ENCODE measurements at places on chromosomes 13 and 19.
A peak's percentile ranks its signal among the peaks of the same experiment; 100 is the strongest.

GRCh38 chr13:111202745-111203144 is 87.6 kb downstream of the ARHGEF7 start:
- peak; percentile 55 for DNase-seq

- no peak for DNase-seq
Measured at GRCh38 chr13:103104340-103104739, 38.1 kb upstream of the SLC10A2 start.

DNA sequence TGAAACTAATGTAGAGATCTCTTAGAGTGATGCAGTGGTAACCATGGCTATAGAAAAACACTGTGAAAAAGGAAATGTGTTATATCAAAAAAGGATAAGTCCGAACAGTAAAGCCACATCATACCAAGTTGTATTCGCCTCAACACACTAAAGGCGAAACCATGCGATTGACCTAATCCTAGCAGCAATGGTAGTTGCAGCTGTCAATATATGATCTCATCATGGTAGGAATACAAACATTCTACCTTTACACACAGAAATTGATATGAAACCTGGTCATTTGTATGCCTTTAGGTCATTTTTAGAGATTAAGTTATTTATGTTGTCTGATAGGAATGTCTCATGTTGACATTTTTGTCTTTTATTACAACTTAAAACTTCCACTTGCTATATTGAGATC is 271.9 kb downstream of the SLITRK6 start:
- no peak for DNase-seq

DNA sequence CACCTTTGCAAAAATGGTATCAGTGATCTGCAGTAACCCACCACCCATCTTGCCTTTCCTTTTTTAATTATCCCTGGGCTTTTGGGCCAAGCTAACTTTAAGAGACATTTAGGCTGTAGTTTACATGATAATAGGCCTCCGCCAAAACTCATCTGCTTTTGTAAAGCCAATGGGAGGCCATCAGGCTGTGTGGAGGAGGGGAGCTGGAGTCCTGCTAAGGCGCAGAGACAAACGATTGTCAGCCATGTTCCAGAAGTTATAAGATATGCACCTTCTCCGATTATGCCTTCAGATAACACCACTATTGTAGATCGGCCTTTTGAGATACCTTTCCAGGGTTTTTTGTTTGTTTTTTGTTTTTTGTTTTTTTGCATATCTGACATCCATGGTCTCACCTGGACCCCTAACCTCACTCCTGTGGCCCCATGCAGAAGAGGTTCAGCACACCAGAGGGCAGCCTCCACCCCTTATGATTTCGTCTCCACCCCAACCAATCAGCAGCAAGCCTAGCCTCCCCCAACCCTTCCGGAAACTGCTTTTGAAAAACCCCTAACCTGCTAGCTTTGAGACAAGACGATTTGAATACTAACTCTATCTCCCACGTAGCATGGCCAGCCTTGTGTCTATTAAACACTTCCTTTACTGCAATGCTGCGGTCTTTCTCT is 113.9 kb upstream of the UBL3 start:
- DNase-seq, result no peak

- DNase-seq, result peak; percentile 41
Measured at GRCh38 chr19:38145623-38146022, 78.4 kb downstream of the DPF1 start.

DNA sequence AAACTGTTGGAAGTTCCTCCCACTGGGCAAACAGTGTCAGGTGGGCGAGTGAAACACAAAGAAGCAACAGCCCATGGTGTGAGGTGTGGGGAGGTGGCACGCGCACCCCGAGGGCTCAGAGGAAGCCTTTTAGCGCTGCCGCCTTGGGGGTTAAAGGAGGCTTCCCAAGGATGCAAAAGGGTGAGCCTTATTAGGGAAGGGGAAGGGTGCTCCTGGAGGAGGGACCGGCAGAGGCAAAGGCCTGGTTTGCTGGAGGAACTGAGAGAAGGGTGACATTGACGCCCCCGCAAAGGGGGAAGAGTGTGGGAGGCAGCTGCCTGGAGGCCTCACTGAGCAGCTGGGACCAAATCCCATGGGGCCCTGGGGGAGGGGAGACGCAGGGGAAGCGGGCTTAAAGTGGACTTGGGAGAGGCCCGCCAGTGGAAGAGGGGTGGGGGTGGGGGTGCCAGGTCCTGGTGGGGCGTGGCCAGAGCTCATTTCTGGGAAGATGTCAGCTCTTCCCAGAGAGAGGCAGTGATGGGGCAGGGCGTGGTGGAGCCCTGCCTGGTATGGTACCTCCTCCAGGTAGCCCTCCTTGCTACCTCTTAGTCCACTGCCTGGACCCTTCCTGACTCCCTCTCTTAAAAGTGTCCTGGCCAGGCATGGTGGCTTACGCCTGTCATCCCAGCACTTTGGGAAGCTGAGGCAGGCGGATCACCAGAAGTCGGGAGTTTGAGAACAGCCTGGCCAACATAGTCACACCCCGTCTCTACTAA is 12.0 kb upstream of the FCHO1 start:
- DNase-seq, result no peak

DNA sequence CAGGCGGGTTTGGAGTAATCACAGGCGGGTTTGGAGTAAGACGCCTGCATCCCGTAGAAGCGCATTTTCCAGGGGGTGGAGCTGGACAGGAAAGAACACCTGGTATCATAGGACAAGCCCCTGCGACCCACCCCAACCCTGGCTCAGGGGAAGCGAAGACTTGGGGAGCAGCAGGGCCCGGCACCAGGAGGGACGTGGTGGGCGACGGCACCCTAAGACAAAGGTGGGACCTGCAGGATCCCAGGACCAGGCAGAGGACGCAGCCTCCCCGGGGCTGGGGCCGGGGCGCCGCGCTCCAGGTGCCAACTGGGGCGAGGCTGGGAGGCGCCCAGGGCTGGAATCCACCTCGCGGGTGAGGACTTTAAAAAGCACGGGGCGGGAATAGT is 520 bp downstream of the ZNF600 start:
- peak; percentile 19 for DNase-seq

DNA sequence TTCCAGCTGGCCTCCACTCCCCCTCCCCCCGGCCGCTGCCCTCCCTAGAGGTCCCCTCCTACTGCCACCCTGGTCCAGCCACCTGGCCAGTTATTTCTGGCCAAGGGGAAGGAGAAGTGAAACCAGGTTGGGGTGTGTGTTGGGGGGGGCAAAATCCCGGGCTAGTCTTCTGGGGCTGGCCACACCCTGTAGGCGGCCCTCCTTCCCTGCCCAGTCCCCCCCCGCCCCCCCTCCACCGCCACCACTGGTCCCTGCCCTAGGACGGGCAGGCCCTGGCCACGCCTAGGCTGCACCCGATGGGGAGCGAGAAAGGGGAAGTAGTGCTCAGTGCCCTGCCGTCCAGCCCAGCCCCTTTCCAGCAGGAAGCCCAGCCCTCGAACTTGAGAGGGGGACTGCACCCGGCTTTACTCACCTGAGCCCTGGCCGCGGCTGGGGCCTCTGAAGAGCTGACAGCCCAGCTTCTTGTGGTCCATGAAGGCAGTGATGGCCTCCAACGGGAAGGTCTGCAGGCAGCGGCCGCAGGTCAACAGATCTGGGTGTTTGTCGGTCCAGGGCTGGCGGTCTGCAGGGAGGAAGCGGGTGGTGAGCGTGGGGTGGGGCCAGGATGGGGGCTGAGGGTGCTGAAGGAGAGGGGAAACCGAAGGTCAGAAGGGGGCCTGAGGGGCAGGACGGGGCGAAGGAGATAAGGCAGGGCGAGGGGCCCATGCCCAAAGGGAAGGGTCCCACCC is 813 bp downstream of the ZNF296 start:
- peak; percentile 53 for DNase-seq

- no peak for DNase-seq
Measured at GRCh38 chr13:105806628-105806920, 728.9 kb downstream of the EFNB2 start.

GRCh38 chr19:45554481-45554880 is 30.1 kb downstream of the OPA3 start:
- no peak for DNase-seq

DNA sequence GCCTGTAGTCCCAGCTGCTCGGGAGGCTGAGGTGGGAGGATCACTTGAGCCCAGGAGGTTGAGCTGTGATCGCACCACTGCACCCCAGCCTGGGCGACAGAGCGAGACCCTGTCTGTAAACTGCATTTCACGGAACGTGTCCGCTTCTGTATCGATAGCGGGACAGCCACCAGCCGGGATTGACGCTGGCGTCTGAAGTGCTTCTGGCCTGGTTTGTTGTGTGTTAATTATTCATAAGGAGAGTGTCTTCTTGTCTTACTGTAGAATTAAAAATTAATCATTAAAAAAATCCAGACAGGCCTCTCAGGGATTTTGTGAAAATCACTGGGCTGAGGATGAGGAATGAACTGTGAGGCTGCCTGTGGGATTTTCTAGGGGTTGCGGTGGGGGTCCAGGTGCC is 16.2 kb upstream of the MISP start:
- DNase-seq, result no peak

GRCh38 chr13:42129033-42129432 is 80.6 kb downstream of the DGKH start:
- no peak for DNase-seq

- no peak for DNase-seq
Measured at GRCh38 chr19:4372165-4373012, 28.0 kb downstream of the SH3GL1 start.

DNA sequence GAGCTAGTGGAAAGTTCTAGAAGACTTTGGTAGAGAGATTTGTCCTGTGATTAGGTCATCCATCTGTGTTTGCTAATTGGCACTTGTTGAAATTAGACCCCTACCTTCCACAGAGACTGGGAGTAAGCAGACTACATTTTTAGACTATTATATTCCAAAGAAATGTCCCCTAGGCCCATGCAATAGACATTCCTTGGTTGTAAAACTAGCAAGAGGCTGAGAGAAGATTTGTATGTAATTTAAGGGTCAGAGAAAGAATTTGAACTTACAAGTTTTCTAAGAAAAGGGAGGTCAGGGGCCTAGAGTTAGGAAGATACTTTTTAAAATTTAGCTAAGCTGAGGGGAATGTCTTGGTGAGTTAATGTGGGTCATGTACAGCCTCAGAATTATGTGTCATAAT is 470.7 kb upstream of the SLITRK1 start:
- DNase-seq, result no peak

GRCh38 chr19:51607077-51607476 is 23.1 kb downstream of the SIGLEC5 start:
- DNase-seq, result no peak

GRCh38 chr19:3547301-3547731 is 8.3 kb downstream of the TEKTIP1 start:
- peak; percentile 78 for DNase-seq

- DNase-seq, result no peak
Measured at GRCh38 chr13:91031508-91031907, 316.0 kb upstream of the MIR17HG start.

GRCh38 chr13:44293374-44293773 is 80.2 kb upstream of the SERP2 start:
- no peak for DNase-seq

DNA sequence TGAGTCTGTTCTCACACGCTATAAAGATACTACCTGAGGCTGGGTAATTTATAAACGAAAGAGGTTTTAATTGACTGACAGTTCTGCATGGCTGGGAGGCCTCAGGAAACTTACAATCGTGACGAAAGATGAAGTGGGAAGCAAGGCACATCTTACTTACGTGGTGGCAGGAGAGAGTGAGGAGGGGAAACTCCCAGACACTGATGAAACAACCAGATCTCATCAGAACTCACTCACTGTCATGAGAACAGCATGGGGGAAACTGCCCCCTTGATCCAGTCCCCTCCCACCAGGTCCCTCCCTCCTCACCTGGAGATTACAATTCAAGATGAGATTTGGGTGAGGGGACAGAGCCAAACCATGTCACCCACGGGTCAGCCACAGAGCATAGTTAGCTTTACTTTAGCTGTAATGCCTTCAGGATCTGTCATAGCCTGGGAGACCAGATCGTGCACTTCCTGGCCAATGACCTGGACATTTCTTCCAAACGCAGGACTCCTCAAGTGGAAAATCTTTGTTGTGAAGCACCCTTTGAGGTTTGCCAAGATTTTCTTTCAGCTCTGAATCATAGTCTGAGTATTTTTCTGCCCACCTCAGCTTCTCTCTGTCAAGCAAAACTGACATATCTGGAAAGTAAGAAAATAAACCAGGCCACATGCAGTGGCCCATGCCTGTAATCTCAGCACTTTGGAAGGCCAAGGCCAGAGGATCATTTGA is 25.2 kb upstream of the HIF3A start:
- DNase-seq, result peak; percentile 78

DNA sequence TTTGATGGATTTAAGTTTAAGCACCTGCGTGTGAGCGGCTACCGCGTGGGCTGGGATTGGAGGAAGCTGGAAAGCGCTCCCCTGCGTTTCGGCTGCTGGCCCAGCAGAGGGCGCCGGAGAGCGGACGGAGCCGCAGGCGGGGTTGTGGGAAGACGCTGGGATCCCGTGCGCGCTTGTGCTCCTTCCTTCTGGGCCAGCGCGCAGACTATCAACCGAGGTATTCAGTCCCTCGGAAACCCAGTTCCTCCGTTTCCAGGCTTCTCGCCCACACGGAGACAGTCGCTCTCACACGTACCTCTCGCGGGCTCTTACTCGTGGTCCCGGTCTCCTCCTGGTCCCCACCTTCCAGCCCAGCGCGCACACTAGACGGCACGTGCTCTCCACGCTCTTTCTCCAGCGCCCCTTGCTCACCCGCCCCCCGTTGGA is 28.8 kb downstream of the EPN1 start:
- peak; percentile 65 for DNase-seq

DNA sequence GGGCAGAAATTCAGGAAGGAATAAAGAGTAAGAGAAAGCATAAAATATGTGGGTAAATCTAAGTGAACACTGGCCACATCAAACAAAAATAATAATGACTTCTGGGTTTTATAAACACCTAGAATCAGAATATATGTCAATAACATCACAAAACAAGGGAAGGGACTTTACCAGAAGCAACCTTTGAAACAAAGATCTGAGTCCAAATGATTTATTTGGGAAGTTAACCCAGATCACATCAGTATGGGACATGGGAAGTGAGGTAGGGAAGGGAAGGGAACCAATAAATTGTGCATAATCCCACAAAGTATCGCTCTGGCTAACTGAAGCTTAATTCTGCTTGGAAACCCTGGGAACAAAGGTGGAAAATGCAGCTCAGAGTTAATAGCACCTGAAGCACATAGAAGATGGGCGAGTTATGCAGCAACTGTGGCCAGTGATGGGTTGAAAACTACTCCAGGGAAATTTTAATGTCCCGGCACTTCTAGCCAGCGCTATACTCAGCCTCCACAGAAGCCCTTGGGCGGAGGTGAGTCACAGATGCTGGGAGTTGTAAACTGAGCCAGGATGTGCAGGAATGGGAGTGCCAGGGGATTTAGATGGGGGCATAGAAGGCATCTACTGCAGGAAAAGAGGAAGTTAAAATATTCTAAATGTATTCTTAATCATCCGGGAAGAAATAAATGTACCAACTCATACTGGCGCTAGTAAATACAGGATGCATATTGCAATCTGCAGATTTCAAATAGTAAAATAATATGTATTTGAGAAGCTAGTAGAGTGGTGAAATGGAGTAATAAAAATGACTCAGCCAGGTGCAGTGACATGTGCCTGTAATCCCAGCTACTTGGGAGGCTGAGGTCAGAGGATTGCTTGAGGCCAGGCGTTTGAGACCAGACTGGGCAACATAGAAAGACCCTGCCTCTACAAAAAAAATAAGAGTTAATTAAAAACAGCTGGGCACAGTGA is 34.2 kb upstream of the CEBPG start:
- DNase-seq, result no peak

All from GM03348 (cell line).